Cardiac septum (tissue), 1 donor: ENCODE measurements at places on chromosomes 2 and 18. TPM values are rescaled to one million over a fixed set of nuclear protein-coding genes. Genes with fewer than 3 reads are reported as not detected.

DNA sequence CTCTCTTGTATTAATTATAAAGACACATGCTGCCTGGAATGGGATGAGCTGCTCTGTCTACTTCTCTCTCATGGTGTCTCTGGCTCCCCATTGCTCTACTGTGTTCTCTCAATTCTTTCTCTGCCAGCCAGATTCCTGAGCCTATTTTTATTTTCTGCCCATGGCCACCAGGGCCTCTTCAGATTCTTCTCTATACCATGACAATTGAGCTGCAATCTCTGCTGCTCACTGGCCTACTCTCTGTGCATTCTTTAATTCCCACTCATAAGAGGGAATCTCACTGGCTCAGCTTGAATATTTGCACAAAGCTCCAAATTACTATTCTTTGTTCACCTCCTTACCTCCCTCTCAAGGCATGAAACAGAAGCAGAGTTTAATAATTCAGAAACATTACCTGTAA lies 161.4 kb upstream of the GULP1 start:
- DNase-seq = no peak

- no peak for DNase-seq
Observed at GRCh38 chr2:135409436-135409835, 121.6 kb downstream of the ZRANB3 start.

DNA sequence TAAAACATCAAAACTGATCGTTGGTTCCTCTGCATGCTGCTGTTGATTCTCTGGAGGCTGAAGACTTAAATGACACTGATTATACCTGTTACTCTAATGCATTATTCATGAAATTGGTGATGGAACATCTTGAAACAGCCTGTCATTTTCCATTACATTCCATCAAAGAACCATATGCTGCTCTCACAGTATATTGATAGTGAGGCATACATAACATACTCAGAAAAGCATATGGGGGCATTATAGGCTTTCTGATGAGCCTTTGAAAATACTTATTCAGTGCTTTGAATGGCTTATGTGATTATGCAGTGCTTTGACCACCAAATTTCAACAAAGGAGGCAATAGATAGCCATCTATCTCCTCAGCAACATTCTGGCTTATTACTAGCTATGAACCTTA lies 392.1 kb downstream of the CDH19 start:
- no peak for DNase-seq

The MPHOSPH10 gene
- 27.8 TPM for total RNA-seq
